ENCODE measurements at places on chromosomes 16 and 17.

DNA sequence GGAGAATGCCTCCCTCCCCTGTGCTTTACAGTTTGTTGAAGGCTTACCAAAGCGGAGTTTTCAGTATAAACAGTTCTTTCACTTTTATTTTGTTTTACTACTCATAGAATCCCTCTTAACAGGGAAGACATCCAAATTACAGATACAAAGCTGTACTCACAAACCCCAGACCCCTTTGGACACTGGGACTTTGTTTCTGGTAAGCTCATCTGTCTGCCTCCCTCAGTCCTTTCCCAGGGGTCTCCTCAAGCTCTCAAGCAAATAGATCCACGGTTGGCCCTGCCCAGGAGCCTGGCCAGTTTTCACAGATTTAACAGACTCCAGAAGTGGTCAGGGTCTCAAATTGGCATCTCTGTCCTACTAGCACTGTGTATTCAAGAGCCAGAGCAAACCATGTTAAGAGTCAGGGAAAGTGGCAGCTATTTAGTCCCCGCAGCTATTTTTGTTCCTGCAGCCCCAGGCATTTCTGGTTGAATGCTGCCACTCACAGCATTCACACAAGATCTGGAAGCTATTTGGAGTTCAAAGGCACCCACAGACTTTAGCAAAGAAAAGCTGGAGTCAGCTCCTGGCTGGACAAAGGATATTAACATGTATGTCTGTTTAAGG lies 54.2 kb downstream of the TMEM100 start:
- DNase-seq = no peak

DNA sequence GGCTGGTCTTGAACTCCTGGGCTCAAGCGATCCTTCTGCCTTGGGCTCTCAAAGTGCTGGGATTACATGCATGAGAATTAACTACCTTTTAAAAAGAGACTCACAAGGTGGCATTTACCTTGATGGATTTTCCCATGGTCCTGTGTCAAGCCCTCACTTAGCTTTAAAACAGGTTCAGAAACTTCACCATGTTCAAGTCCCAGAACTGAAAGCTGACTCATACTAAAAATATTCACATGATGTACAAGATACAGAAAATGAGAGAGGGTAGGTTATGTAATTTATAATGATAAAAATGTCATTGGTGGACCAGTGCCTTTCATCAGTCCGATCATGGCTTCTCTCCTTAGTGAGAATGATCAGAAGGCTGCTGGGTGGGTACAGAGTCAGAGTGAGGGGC lies 4.3 kb upstream of the AKAP1 start:
- no peak for DNase-seq

DNA sequence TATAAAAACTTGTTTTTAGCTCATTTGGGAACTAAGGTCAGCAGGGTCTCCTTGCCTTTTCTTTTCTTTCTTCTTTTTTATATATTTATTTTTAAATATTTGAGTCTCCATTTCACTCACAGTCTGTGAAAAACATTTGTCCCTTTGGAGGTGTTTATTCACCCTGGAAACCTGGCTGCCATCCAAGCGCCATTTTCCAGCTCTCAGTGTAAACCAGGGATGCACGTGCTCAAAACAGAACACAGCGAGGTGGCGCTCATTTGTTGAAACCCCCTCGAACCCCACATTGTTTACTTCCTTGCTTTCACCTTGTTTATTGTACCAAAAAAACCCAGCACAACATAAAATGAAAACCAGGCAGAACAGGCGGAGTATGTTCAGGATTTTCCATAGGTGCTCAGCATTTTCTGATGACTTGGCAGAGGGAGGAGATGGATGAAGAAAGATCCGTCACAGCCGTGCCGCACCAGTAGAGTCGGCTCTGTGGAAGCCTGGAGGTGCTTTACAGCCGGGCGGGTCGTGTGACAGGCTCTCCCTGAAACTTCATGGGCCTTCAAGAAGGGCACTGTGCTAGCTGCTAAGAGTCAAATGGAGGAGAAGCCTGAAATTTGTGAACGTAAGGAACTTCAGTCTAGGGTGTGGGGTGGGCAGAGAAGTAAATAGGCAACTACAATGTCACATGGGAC lies 284.4 kb downstream of the FOXL1 start:
- DNase-seq = no peak

GRCh38 chr17:15886804-15887203 lies 58.1 kb upstream of the ADORA2B start:
- DNase-seq = no peak

DNA sequence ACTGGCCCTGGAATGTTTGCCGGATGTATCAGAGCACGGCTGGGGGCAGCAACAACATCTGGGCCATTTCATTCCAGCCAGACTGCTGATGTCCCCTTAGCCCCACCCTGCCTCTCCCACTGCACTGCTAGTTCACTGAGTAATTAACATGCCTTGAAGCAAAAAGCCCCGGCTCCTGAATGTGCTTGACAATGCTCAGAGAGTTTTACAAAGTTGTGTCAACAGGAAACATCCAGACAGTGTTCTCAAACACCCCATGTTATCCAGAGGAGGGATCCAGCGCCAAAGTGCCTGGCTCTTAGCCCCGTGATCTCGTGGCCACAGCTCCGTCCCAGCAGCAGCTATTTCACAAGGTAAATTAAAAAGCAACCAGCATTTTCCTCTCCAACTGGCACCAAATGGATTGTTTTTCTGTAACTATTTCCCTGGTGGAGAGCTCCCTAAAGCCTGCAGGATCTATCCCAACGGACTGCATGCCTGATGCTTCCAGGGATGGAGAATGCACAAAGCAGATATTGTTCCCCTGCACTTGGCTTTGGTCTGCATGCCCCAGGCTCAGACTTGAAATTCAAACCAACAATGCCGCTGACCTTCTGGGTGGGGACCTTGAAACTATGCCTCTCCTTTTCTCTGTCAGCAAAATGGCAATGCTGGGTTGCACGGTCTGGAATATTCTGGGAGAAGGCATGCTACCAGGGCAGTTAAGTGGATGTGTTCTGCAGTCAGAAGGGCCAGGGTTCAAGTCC lies 115.6 kb upstream of the CDH5 start:
- no peak for DNase-seq

GRCh38 chr16:8620535-8620934 lies 963 bp upstream of the METTL22 start:
- no peak for DNase-seq

GRCh38 chr17:7323731-7324437 lies 5.3 kb downstream of the NEURL4 start:
- peak; percentile 53 for DNase-seq

GRCh38 chr17:50710025-50710424 lies 2.3 kb upstream of the ANKRD40 start:
- DNase-seq = no peak

DNA sequence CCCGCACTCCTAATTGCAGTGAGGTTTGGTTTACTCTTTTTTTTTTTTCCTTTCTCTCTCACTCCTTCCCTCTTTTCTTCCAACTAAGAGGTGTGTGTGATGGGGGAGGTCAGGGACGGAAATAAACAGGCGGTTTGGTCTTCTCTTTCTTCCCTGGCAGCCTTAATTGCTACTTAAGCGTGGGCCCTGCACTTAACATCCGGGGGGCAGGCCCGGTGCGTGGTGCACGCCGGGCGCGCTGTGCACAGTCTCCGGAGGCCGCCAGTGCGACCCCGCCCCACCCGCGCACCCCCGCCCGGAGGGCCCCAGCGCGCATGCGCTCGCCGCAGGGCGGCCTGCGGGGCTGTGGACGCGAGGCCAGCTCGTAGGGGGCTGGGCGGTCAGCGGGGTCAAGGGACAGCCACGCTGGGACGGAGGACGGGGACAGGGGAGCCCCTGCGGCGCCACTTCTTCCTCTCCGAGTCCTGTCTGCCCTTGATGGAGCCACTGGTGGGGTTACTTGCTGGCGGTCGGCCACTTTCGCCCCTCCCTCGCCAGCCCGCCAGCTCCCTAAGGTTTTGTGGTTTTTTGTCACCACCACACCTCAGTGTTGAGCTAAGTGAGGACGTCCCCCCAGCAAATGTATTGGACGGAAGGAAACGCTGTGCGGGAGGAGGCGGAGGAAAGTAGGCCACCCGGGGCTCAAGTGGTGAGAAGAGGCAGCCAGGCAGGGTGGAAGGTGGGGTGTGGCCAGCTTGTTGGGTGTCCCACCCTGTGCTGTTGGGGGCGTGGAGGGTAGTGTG lies 120.9 kb downstream of the MRM1 start:
- peak; percentile 79 for DNase-seq

GRCh38 chr16:27458258-27458657 lies 56.3 kb downstream of the IL21R start:
- DNase-seq = no peak

GRCh38 chr17:75325827-75326225 lies 36.6 kb upstream of the SLC25A19 start:
- no peak for DNase-seq

GRCh38 chr17:61314368-61315078 lies 85.1 kb upstream of the TBX2 start:
- no peak for DNase-seq

- no peak for DNase-seq
Observed at GRCh38 chr16:31109622-31110021, 1.4 kb downstream of the BCKDK start.

Measured in PC-9 (cell line).